ENCODE measurements at places on chromosomes 5 and 9.

- no peak for DNase-seq
These were observed 1.3 kb downstream of the OR2S2 start for GRCh38 chr9:35956651-35957050.

DNA sequence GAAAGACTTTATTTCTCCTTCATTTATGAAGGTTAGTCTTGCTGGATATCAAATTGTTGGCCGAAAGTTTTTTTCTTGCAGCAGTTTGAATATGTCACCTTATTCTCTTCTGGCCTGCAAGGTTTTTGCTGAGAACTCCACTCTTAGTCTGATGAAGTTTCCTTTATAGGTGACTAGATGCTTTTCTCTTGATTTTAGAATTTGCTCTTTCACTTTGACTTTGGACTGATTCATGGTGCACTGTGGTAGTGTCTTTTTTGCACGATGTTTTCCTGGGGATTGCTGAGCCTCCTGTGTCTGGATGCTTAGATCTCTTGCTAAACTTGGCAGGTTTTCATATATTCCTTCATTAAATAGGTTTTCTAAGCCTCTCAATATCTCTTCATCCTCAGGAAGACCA lies 12.4 kb downstream of the AHRR start:
- DNase-seq = peak; percentile 78

DNA sequence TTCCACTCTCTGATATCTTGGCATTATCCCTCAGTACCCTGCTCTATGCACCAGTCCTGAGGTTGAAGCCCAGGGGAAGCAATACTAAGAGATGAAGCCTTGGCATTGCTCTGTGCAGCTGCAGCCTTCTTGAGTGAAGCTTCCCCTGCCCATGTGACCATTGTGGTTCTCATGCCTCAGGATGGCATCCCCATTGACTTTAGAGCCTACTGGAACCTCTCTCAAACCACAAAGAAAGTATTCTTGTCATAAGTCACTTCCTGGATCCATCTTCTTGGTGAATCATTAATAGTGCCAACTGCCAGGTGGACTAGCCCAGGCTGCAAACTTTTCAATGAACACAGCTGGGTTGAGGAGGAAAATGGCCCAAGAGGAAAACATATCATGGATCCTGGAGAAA lies 283.9 kb upstream of the RFX3 start:
- DNase-seq = peak; percentile 38

DNA sequence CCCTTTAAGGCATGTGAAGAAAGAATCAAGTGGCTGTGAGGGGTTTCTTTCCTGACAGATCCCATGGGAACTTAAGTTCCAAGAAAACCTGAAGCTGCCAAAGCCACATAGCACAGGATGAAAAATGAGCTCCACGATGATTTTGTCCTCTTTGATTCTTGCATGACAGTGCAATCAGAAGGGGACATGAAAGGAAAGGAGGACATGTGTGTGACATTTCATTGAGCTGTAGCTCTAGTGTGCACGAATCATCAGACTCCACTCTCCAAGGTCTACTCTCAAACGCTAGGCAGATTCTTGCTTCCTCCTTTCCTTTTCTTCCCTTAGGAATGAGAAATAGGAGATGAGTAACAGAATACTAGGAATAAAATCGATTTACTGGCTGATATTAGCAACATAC lies 142.0 kb downstream of the ZNF608 start:
- DNase-seq = no peak

GRCh38 chr5:3197304-3198073 lies 398.1 kb upstream of the IRX1 start:
- DNase-seq = no peak

Data from activated CD4-positive, alpha-beta T cell treated with anti-CD3 and anti-CD28 coated beads, Interleukin-2, Interleukin-6, amounts not matched to agents 100 ng/mL and 50 ng/mL, durations not matched to agents 16 hours and 8 hours (primary cell).